Globus pallidus (tissue), 1 donor: ENCODE measurements at places on chromosomes 12 and 14.

- no peak for DNase-seq
These were observed 507.4 kb upstream of the ATP2B1 start for GRCh38 chr12:90216020-90216552.

DNA sequence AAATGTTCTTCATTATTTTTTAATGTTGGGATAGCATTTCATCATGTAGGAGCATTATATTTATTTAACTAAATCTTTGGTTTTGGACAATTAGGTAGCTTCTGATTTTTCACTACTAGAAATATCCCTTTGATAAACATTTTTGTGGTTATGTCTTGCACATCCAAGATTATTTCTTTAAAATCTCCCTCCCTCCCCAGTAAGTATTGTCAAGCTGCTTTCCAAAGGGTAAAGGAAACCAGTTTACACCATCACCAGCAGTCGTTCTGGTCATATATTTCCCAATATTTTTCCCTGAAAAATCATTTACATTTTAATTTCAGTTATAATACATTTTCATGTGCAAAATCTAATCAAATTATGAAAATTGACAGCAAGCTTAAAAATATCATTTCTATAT is 11.1 kb downstream of the CD69 start:
- no peak for DNase-seq

GRCh38 chr12:96242597-96242996 is 48.4 kb downstream of the ELK3 start:
- no peak for DNase-seq

- DNase-seq: no peak
These were observed 6.6 kb downstream of the TTC9 start for GRCh38 chr14:70648346-70648745.

- peak; percentile 32 for DNase-seq
These were observed 705.1 kb downstream of the MED13L start for GRCh38 chr12:115572440-115572839.

- DNase-seq: no peak
These were observed 3.7 kb downstream of the KERA start for GRCh38 chr12:91053951-91054715.
